Endothelial cell of umbilical vein (primary cell): ENCODE measurements at places on chromosomes 6 and 20. TPM values are rescaled to one million over a fixed set of nuclear protein-coding genes. Genes with fewer than 3 reads are reported as not detected.

The HLA-DRB5 gene
- not detected in 2 replicates for total RNA-seq

The PTCRA gene
- not detected in 2 replicates for total RNA-seq

The LY6G5C gene
- 5.2 and 8.2 TPM in 2 replicates for total RNA-seq

The VSX1 gene
- total RNA-seq, result not detected in 2 replicates

The GJA10 gene
- not detected in 2 replicates for total RNA-seq

The SSR1 gene
- total RNA-seq, result 149 and 187 TPM in 2 replicates
